ENCODE measurements at places on chromosomes 2 and 18. TPM values are rescaled to one million over a fixed set of nuclear protein-coding genes. Genes with fewer than 3 reads are reported as not detected.

DNA sequence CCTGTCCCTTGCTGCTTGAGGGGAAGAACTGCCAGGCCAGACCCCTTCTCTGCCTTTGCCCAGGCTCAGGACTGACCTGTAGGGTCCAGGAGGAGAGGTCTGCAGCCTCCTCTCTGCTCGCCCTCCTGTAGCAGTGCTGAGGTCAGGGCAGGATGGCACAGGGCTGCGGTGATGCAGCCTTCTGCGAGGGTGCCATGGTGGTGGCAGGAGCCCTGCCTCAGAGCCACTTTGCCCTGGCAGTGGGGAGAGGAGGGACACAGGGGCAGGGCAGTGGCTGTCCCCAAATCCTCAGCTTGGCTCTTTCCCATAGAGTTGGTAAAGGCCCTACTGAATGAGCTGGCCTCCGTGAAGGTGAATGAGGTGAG, 884 bp downstream of the PROM2 start:
- no peaks in the 10 kb centered on the region for H3K27me3 ChIP-seq
- H3K4me1 ChIP-seq, result no peaks in the 10 kb centered on the region
- H3K4me3 ChIP-seq, result no peak overlapping the region
- no peak for DNase-seq

DNA sequence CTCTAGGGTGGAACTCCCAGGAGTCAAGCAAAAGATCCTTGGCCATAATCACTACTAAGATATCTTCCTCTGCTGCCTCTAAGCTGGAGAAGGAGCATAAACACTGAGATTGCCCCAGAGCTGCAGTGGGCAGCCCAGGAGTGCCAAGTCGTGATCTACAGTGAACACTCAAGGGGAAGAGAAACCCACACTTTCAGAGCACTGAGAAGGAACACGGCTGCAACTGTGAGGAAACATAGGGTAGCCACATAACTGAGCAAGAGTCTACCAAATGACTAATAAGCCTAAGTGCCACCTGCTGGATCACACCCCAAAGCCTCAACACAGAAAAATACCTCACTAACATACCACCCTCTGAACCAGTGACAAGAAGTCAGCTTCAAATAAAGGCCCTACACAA, 79.6 kb upstream of the RAB12 start:
- peaks cover 4% of the 10 kb centered on the region for H3K4me1 ChIP-seq
- no peaks in the 10 kb centered on the region for H3K36me3 ChIP-seq
- peaks cover 16% of the 10 kb centered on the region for H3K27me3 ChIP-seq
- no peak for DNase-seq

GRCh38 chr2:161352719-161353118, 44.5 kb downstream of the PSMD14 start:
- H3K4me3 ChIP-seq, result no peak overlapping the region
- no peaks in the 10 kb centered on the region for H3K27me3 ChIP-seq
- peaks cover 5% of the 10 kb centered on the region for H3K36me3 ChIP-seq
- DNase-seq, result no peak
- H3K27ac ChIP-seq, result no peak overlapping the region
- no peaks in the 10 kb centered on the region for H3K4me1 ChIP-seq

DNA sequence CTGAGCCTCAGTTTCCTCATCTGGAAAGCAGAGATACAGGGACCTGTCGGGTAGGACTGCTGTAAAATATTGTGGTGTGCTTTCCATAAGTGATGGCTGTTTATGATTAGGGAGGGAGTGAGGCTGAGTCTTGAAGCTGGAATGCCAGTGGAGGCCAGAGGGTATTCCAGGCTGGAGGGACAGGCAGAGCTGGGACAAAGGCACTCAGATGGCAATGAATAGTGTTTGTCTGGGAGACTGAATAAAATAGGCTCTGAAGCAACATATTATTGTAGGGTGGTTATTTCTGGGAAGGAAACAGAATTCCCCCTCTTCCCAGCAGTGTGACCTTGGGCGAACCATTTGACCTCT, 120.7 kb downstream of the INHBB start:
- H3K4me3 ChIP-seq, result no peak overlapping the region
- no peak for DNase-seq
- no peak overlapping the region for H3K27ac ChIP-seq
- H3K27me3 ChIP-seq, result no peaks in the 10 kb centered on the region

DNA sequence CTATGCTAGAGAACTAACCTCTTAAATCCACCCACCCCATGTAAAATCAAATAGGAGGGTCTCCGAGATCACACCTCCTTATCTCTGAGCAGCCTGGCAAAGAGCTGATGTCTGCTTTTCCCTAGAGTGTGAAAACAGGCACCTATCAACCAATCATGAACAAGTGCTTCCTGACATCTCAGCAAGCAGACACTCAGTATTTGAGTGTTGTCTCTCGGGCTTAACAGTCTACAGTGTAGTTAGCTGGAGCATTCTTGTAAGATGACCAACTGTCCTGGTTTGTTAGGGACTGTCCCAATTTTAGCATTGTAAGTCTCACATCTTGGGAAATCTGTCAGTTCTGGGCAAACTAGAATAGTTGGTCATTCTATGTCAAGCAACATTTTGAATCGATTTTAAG, 26.4 kb downstream of the MARCHF4 start:
- H3K4me3 ChIP-seq, result no peak overlapping the region
- no peak for DNase-seq
- no peaks in the 10 kb centered on the region for H3K36me3 ChIP-seq
- H3K4me1 ChIP-seq, result no peaks in the 10 kb centered on the region
- peaks cover 4% of the 10 kb centered on the region for H3K27me3 ChIP-seq

- no peak overlapping the region for H3K4me3 ChIP-seq
- H3K27me3 ChIP-seq, result no peaks in the 10 kb centered on the region
- no peaks in the 10 kb centered on the region for H3K4me1 ChIP-seq
- H3K36me3 ChIP-seq, result no peaks in the 10 kb centered on the region
- no peak for DNase-seq
Measured at GRCh38 chr2:191578031-191578430, 99.9 kb upstream of the NABP1 start.

DNA sequence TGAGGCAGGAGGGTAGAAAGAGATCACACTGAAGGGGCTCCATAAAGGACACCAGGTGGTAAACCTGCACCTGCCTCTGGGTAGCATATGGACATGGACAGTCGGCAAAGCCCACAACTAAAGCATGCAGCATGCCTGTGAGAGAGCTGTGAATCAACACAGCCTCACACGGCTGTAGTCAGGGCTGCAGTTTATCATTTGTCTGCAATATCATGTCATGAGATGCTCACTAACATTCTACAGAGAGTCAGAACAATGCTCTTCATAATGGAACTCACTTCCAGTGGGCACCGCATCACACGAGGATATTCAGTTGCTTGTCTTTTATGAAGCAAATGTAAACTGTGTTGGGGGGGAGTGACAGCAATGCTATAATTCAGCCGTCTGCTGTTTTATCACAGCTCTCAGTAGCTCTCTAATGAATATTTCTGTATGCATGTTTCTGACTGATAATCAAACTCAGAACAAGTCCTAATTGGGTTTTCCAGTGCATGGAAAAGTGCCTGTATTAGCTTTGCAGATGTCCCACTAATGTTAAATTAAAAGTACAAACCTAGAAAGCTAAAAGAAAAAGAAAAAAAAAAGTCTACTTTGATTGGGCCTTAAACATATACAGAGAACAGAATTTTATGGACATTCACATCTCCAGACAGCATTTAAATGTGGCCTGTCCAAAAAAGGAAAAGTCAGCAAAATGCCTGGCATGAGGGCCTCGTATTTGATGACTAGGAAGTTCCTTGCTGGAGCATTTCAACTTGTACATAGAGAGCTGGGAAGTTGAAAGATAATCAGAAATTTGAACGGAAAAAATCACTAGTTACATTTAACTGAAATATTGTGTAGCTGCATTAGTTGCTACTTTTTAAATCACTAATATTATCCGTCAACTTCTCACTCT, 406.1 kb upstream of the SOX11 start:
- no peaks in the 10 kb centered on the region for H3K4me1 ChIP-seq
- no peak overlapping the region for H3K27ac ChIP-seq
- H3K27me3 ChIP-seq, result no peaks in the 10 kb centered on the region
- H3K4me3 ChIP-seq, result no peak overlapping the region

GRCh38 chr18:26091047-26091630, 726 bp upstream of the SS18 start:
- H3K36me3 ChIP-seq, result peaks cover 6% of the 10 kb centered on the region
- peak overlapping the region; percentile 63 for H3K4me3 ChIP-seq
- no peaks in the 10 kb centered on the region for H3K27me3 ChIP-seq
- no peak for DNase-seq

GRCh38 chr2:6877402-6878304, at the start of gene RSAD2:
Gene RSAD2, plus strand, starts transcription at chr2:6877777. Its CDS starts 24 bp downstream, at chr2:6877801.
- H3K27ac ChIP-seq, result no peak within 1 kb of the TSS
- DNase-seq, result peak; percentile 49
- peaks cover 14% of the 10 kb centered on the region for H3K4me1 ChIP-seq
- no peaks in the 10 kb centered on the region for H3K36me3 ChIP-seq

The OBSL1 gene
- not detected for total RNA-seq

The IGFBP5 gene
- total RNA-seq, result not detected

DNA sequence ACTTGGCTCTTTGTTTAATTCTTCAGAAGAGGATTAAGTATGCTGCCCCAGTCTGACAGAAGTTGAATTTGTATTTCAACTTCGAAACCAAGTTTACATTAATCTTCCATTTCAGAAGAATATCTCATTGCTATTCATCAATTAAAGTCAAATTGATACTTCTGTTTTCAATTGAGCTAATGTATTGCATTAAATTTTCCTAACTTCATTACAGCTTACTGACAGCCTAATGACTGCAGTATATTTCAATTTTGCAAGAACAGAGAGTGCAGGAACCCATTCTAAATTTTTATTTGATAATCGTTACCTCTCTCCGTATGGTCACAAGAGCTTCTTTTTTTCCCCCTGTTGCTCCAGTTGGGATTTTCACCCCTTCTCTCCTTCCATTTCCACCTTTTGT, 218.0 kb downstream of the CALCRL start:
- DNase-seq, result no peak
- H3K27ac ChIP-seq, result no peak overlapping the region
- no peak overlapping the region for H3K4me3 ChIP-seq
- no peaks in the 10 kb centered on the region for H3K36me3 ChIP-seq
- H3K27me3 ChIP-seq, result no peaks in the 10 kb centered on the region

DNA sequence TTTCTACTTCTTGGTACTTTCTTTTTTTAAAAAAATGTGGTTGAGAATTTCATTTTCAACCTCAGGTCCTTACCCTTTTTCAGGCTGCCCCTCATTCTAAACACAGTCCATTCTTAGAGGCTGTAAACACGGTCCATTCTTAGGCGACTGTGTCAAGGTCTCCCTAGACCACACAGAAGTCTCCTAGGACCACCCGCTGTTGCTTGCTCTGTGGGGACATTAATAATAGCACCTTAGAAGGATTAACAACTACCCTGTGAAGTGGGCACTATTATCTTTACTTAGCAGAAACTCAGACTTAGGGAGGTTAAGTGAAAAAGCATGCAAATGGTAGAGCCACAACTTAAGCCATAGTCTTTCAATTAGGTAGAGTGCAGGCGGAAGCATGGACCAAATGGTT, 91.7 kb downstream of the RBMS1 start:
- H3K27ac ChIP-seq, result no peak overlapping the region
- DNase-seq, result no peak
- H3K4me3 ChIP-seq, result no peak overlapping the region
- no peaks in the 10 kb centered on the region for H3K36me3 ChIP-seq

- no peaks in the 10 kb centered on the region for H3K4me1 ChIP-seq
- no peak overlapping the region for H3K4me3 ChIP-seq
- DNase-seq, result no peak
- H3K36me3 ChIP-seq, result no peaks in the 10 kb centered on the region
Measured at GRCh38 chr2:235021752-235022151, 69.9 kb downstream of the SH3BP4 start.

The EVA1A gene
- total RNA-seq, result not detected

DNA sequence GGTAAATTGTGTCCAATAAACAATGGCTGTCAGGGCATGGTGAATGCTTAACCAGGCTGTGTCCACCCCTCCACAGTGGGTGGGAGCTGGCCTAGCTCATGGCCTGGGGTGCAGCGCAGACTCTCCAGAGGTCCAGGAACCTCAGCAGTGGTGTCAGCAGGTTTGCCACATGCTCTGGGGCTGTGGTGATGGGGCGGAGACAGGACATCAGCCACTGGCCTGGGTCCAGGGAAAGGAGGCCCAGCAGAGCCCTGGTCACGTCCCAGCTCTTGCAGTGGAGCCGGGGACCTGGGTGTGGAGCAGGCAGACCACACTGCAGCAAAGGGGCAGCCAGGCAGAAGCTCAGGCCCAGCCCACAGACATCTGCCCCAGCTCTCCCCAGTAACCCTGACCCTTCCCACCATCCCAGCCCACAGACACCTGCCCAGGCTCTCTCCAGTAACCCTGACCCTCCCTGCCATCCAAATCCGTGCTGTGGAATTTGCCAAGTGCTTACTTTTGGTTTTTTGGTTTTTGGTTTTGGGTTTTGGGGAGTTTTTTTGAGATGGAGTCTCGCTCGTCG, 13.8 kb upstream of the KIF1A start:
- H3K36me3 ChIP-seq, result no peaks in the 10 kb centered on the region
- H3K27me3 ChIP-seq, result no peaks in the 10 kb centered on the region

The PAIP2B gene
- 10.1 TPM for total RNA-seq

DNA sequence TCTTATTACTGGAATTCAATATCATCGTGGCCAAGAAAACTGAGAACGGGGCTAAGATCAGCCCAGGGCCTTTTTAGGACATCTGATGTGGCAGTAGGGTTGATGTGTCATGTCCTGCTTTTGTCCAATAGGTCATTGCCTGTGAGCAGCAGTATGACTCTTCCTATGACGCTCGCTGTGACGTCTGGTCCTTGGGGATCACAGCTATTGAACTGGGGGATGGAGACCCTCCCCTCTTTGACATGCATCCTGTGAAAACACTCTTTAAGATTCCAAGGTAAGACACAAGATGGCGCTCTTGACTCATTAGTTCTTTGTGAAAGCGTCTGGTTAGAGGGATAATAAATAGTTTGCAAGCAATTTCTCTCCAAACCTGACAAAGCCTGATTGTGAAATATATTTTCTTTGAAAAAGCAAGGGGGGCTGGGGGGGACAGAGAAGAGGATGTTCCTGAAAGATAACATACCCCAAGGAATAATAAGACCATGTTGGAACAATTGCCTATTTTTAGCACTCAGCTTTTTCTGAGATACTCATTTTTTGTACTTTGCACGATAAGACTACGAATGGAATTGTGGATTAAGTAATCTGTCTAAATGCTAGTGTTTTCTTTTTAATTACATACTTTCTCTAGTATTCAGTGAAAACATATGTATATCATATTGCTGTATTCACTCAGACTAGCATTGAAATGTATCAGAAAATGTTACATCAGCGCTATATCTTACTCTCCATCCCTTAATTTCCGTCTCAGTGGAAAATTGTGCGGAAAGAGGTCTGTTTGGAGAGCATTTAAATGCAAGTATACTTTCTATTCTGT, 58.1 kb downstream of the MYO3B start:
- no peaks in the 10 kb centered on the region for H3K4me1 ChIP-seq
- no peaks in the 10 kb centered on the region for H3K36me3 ChIP-seq
- H3K4me3 ChIP-seq, result no peak overlapping the region
- peak; percentile 8 for DNase-seq
- H3K27me3 ChIP-seq, result no peaks in the 10 kb centered on the region
- no peak overlapping the region for H3K27ac ChIP-seq

All from B cell (primary cell).